ENCODE measurements at places on chromosomes 5 and 9.

DNA sequence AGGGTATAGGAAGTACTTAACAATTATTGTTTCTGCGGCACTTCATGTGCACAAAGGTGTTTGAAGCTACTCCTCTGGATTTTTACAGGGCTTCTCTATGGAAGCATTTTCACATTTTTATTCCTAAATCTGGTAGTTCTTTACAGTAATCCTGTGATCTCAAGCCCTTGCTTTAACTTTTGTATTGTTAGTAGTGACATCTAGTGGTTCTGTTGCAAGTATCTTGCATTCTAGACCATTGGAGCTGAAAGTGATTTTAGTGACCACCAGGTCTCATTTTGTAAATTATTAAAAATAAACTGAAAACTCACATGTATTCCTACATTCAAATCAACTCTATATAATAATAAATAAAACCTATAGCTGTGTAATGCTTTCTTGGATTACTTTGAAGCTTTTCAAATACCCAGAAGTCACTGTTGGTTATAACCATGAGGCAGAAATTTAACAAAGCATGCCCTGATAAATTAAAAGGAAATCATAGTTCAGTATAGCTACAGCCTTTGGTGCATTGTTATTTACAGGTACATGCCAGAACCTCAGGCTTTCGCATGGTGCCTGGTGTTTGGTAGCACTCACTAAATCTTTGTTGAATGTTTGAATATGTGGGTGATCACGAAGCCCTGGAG, 18.9 kb downstream of the RPS23 start:
- no peak for DNase-seq

- no peak for DNase-seq
Observed at GRCh38 chr5:153941265-153941664, 97.4 kb downstream of the FAM114A2 start.

GRCh38 chr5:178203670-178204181, 607 bp upstream of the HNRNPAB start:
- DNase-seq, result no peak

GRCh38 chr9:12859704-12860251, 85.0 kb downstream of the LURAP1L start:
- DNase-seq, result no peak

DNA sequence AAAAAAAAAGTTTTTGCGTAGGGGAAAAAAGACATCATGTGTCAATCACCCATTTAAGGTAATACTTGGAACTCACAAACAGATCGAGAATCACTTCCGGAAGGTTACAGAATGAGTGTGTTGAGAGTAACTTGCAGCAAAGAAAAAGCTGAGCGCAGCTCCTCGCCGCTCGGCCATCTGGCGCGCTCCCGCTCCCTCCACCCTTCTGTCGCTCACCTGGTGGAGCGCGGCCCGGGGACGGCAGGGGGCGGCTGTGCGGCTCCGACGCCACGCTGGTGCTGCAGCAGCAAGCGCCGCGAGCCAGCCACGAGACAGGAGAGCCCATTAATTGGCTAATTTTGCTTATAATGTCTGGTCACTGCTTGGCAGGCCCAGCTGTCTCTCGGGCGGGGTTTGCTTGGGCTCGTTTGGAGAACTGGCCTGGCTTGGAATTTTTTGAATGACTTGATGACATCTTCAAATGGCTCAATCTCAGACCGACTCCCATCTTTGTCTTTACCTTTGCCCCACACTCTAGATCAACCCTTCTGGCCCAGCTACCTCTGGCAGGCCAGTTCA, 601.8 kb downstream of the CCDC171 start:
- DNase-seq, result no peak

DNA sequence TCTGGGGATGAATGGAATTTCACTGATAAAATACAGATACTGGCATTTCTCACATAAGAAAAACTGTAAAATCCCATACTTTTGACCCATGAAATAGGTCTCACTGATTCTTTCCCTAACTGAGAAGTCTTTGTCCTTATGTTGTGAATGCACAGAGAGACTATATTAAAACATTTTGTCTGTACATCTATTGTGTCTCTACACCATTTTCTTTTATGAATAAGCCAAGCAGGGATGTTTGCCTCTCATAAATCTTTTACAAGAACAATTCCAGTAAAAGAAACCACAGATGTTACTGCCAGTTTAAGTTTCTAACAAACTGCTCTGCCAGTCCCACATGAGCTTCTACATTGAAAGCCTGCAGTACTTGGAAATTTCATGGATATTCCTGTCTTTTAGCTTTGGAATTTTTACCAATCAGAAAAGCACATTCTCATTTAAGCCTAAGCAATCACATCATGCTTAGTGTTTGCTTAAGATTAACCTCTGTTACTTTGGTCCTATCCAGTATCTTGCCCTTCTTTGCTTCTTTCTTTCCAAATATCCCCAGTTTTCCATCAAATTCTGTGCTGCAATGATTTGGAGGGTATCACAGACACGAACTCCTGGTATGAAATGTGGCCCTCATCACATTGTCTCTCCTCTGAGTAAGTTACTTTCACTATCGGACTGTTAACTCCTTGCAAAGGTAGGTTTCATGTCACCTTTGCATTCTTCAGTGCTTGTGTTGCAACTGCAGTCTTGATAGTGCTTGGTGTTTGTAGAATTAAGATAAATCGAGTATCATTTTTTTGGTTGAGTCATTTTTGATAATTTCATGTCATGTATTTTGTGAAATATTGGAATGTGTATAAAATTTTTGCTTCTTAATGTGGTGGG, 415.1 kb upstream of the ADAMTSL1 start:
- no peak for DNase-seq

All from stimulated activated CD8-positive, alpha-beta memory T cell treated with anti-CD3 and anti-CD28 coated beads, Interleukin-4, amount 100 ng/mL, for 24 hours (primary cell).